Activated naive CD4-positive, alpha-beta T cell treated with anti-CD3 and anti-CD28 coated beads, Interleukin-2, amount 50 U/mL, for 72 hours (primary cell): ENCODE measurements at places on chromosomes 13 and 19. TPM values are rescaled to one million over a fixed set of nuclear protein-coding genes. Genes with fewer than 3 reads are reported as not detected.

GRCh38 chr13:33403807-33404362, 118.3 kb upstream of the STARD13 start:
- DNase-seq = no peak

The ZSCAN1 gene
- total RNA-seq = not detected

DNA sequence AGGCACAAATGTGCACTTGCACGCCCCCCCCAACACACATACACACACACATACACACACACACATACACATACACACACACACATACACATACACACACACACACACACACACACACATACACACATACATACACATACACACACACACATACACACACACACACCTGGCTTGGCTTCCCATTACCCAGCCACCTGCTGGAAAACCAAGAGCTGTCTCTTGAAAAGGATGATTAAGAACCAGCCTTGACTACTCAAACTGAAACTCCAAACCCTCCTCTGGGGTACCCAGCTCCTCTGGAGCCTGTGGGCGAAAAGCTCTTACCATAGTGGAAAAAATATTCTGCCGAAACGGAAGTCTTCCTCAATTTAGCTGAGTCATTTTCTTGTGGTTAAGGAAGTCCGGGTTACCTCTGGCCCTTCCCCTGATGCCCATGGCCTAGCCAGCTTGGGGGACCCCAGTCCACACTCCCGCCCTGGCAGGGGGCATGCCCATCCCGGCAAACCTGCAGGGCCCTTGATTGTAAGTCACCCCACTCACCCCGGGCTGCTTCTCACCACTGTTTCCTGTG, 21.9 kb downstream of the CEBPA start:
- no peak for DNase-seq

DNA sequence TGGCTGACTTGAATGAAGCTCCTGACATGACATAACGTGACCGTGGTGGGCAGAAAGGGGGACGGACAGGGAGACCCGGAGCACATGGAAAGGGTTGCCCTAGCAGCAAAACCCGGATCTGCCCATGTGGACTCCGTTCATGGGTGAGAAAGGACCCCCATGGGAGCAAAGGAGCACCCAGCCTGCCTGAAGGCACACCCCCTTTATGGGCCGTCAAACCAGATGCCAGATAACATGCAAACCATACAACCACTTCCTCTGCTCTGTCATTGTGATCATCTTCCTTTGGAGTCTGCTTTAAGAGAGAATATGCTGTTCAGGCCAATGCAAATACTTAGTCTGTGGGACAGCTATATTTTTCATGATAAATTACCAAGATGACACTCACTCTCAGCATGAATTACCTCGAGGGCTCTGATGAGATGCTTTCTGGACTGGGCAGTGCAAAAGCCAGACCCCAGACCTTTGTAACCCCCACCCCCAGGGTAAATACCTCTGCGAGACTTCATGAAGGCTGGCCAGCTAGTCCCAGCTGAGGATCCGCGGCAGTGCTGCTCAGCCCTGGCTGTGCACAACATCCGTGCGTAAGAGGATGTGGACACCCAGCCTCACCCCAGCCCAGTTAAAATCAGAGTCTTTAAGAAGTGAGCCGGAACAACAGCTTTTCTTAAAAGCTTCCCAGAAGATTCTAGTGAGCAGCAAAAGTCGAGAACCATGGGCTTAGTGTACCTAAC, 126.6 kb downstream of the USP12 start:
- no peak for DNase-seq

DNA sequence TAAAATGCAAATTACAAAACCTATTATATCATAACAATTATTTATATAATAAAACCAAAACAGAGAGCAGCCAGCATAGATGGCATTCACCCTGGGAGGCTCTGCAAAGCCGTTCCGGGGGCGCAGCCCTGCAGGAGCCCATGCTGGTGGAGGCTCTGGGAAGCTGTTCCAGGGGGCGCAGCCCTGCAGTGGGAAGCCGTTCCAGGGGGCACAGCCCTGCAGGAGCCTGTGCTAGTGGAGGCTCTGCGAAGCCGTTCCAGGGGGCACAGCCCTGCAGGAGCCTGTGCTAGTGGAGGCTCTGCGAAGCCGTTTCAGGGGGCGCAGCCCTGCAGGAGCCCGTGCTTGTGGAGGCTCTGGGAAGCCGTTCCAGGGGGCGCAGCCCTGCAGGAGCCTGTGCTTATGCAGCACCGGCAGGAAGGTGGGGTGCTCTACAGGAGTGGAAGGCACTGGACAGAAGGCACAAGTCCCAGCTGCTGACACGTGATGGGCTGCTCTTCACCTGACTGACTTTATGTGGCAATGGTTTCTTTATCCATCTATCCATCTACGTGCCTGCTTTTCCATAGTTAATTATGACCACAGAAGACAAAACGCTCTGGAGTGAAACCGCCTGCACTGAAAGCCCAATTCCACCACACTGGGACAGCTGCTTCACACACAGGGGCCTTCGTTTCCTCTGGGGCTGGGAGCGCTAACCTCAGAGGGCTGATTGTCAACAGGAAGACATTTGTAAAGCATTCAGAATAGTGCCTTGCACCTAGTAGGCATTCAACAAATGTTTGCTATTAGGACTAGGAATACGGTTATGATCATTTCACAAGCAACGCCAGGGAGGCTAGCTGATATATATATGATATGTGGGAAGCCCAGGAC, 23.7 kb downstream of the PCID2 start:
- no peak for DNase-seq

DNA sequence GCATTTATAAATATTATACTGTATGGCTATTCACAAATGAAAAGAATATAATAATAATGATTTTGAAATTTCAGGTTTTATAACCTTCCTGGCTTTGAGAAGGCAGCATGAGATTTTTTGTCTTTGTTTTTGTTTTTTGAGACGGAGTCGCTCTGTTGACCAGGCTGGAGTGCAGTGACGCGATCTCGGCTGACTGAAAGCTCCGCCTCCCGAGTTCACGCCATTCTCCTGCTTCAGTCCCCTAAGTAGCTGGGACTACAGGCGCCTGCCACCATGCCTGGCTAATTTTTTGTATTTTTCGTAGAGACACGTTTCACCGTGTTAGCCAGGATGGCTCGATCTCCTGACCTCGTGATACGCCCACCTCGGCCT, 64.1 kb downstream of the ZNF429 start:
- no peak for DNase-seq

DNA sequence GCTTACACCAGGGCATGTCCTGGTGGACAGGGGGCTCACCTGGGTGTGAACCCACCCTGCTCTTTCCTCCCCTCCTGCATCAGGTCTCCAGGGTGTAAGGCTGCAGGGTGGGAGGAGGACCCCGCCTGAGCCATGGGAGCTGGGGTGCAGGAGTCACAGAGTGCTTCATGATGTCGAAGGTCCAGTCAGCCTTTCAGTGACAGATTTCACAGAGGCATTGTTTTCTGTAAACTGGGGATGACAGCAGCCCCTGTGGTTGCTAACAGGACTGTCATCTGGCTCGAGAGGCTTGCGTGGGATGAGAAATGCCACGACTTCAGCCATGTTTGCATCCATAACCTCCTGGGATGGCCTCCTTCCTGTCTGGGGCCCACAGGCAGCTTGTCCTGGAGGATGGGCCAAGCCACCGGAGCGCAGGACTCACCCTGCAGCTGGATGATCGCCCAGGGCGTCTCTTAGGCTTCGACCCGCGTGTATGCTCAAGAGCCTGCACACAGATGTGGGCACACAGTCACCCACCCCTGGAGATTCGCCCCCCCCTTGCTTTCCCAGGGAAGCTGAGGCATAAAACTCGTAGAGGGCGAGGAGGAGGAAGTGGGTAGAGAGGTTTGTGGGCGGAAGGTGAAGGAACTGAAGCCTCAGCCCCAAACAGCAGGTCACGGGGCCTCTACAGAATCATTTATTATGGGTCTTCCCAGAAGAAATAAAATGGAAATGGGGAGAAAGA, 4.9 kb downstream of the NANOS3 start:
- DNase-seq = peak; percentile 39

GRCh38 chr19:28581468-28581770, 631.5 kb downstream of the UQCRFS1 start:
- no peak for DNase-seq

The DGKH gene
- total RNA-seq = 25.4 TPM

The KLK6 gene
- not detected for total RNA-seq
